Pancreas (tissue), 10 donors: ENCODE measurements at places on chromosomes 5 and 9. TPM values are rescaled to one million over a fixed set of nuclear protein-coding genes. Genes with fewer than 3 reads are reported as not detected.

Gene NEUROG1
- total RNA-seq = not detected

Gene EGFLAM
- total RNA-seq = 0.97 TPM

Gene LHX2
- total RNA-seq = not detected

Gene ECM2
- total RNA-seq = 2.3 TPM

Gene ATOSB
- 7.5 TPM for total RNA-seq
